ENCODE measurements at places on chromosomes 1 and 21. TPM values are rescaled to one million over a fixed set of nuclear protein-coding genes. Genes with fewer than 3 reads are reported as not detected.

Gene ACTA1
- 23.5 TPM for polyA plus RNA-seq

DNA sequence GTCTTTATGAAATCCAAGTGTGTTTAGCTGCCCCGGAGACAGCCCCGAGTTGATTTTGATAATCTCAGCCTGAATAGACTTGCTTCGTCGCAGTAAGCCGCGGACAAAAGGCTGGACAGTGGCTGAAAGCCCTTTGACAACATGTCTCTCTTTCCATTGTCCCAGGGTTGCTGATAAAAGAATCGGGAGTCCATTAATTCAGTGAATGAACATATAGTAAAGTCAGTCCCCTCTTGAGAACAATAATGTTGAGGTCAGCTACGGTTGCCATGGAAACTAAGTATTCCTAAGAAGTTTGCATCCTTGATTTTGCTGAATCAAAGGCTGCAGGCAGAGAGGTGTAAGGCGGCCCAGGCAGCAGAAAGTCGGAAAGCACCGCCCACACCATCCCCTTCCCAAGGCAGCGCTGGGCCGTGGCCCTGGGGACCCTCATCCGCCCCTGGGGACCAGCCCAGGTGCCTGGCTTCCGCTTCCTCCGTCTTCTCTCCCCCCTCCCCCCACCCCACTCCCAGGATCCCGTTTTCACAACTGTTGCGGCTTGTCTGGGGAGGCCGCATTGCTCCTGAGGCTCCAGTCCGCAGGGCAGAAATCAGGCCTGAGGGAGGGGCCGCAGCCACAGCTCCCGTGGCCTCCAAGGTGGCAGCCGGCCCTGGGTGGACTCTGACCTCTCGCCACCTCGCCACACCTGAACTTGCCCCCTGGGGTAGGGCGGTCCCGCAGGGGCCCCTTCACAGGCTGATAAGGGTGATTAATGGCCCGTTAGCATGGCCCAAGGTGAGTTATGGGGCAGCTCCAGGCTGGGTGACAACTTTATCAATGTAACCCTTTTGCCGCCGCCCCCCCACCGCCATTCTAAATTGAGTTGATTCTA lies 180.9 kb downstream of the PRDM16 start:
- no peaks in the 10 kb centered on the region for H3K36me3 ChIP-seq
- H3K27me3 ChIP-seq, result 0 out of 2 replicates have a peak, but pooled peaks cover 2% of the 10 kb centered on the region
- H3K4me3 ChIP-seq, result no peak overlapping the region
- DNase-seq, result no peak
- H3K4me1 ChIP-seq, result no peaks in the 10 kb centered on the region

DNA sequence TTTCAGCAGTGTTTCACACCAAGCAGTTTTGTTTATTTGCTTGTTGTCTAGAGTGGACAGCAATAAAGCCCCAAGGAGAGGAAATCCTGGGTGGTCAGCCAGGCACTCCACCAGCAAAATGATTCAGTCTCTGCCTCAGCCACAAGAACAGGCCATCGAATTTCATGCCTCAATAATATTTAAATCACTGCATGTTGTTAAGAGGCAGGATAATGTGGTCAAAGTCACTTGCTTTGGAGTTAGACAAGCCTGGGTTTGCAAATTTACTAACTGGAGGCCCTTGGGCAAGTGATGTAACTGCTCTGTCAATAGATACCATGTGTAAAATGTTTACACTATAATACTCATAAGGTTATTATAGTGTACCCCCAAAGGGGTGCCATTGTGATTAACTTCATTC lies 349.6 kb downstream of the LMO4 start:
- H3K4me3 ChIP-seq, result no peak overlapping the region
- H3K36me3 ChIP-seq, result no peaks in the 10 kb centered on the region
- no peak overlapping the region for H3K27ac ChIP-seq

DNA sequence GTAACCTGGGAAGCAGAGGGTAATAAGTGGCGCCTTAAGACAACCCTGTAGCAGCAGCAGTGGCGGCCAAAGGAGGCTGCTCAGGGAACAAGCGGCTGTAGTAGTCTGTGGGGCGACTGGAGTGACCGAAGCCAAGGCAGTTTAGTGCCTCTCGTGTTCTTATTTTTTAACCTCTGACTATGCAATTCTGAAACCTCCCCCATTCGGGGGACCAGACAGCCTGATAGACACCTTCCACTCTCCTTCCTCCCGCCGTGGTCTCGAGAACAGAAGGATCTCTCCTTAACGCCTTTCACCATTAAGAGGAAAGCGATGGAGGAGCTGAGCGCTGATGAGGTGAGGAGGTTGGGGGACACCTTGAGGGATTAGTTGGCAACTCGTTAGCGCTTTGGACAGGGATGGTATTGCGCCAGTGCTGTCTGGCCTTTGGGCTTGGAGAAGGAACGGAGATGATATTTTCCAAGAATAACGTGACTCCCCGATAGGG lies 644 bp downstream of the UBE4B start:
- no peak for DNase-seq
- H3K4me1 ChIP-seq, result no peaks in the 10 kb centered on the region
- H3K27ac ChIP-seq, result peak overlapping the region; percentile 89
- H3K27me3 ChIP-seq, result no peaks in the 10 kb centered on the region
- peaks cover 5% of the 10 kb centered on the region for H3K36me3 ChIP-seq
- peak overlapping the region; percentile 98 for H3K4me3 ChIP-seq

Gene LCE1F
- polyA plus RNA-seq, result not detected

GRCh38 chr1:65230731-65231481 lies 78.4 kb upstream of the DNAJC6 start:
- H3K27ac ChIP-seq, result no peak overlapping the region
- H3K27me3 ChIP-seq, result no peaks in the 10 kb centered on the region
- no peak for DNase-seq
- H3K4me1 ChIP-seq, result no peaks in the 10 kb centered on the region
- no peaks in the 10 kb centered on the region for H3K36me3 ChIP-seq
- no peak overlapping the region for H3K4me3 ChIP-seq

- H3K4me1 ChIP-seq, result no peaks in the 10 kb centered on the region
- no peak overlapping the region for H3K27ac ChIP-seq
- no peaks in the 10 kb centered on the region for H3K36me3 ChIP-seq
- no peaks in the 10 kb centered on the region for H3K27me3 ChIP-seq
- H3K4me3 ChIP-seq, result no peak overlapping the region
- no peak for DNase-seq
These were observed 11.1 kb upstream of the PAXBP1 start for GRCh38 chr21:32782698-32783097.

Gene ANGPTL3
- not detected for polyA plus RNA-seq

Gene ADGRL4
- polyA plus RNA-seq, result 0.97 TPM

- H3K27ac ChIP-seq, result no peak overlapping the region
- no peaks in the 10 kb centered on the region for H3K27me3 ChIP-seq
- no peaks in the 10 kb centered on the region for H3K36me3 ChIP-seq
- no peak for DNase-seq
- no peak overlapping the region for H3K4me3 ChIP-seq
These were observed 16.4 kb upstream of the KCNN3 start for GRCh38 chr1:154886281-154887015.

DNA sequence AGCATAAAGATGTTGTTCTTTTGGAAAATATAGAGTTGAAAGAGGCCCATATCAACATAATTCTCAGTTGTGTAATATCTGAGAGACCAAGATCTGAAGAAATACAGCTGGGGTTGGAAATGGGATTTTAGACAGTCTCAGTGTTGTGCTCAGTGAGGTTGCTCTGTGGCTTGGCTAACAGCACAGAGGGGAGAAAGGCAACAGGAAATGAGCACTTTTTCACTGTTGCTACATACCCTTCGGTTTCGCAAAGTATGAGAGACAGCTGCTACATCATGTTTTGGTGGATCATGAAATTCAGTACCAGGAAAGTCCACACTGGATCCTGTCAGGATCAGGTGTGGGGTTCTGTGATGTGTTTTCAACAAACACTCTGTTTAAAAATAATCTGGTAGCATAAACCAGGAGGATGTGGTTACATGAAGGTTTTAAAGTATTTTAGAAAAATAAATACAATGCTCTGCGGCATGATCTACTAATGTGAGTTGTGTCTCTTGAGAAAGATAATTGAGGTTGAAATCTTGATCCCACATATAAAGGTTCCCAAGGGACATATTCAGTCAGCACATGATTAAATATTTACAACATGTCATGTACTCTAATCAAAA lies 7.0 kb upstream of the GPR88 start:
- H3K4me3 ChIP-seq, result no peak overlapping the region
- peaks cover 4% of the 10 kb centered on the region for H3K4me1 ChIP-seq
- no peak overlapping the region for H3K27ac ChIP-seq
- no peaks in the 10 kb centered on the region for H3K36me3 ChIP-seq
- DNase-seq, result no peak
- H3K27me3 ChIP-seq, result no peaks in the 10 kb centered on the region

Gene SH2D2A
- 13.7 TPM for polyA plus RNA-seq

DNA sequence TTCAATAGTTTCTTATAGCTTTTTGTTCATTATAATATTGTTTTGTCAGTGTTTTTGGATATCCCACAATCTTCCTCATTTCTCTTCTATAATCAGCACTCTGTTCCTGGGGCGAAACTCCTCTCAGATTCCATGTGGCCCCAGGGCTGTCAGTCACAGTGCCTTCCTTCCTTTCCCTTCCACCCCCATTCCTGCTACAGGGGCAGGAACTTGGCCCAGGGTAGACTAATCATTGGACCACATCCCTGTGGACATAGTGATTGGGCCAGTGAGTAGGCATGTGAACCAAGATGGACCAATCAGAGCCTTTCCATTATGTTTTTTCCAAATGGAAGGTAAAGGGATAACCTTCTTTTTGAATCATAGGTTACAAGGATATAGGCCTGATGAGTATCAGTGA lies 78.3 kb downstream of the PGM1 start:
- H3K27me3 ChIP-seq, result no peaks in the 10 kb centered on the region
- H3K36me3 ChIP-seq, result no peaks in the 10 kb centered on the region
- H3K4me3 ChIP-seq, result no peak overlapping the region
- no peak overlapping the region for H3K27ac ChIP-seq
- H3K4me1 ChIP-seq, result no peaks in the 10 kb centered on the region

GRCh38 chr1:19448491-19449439 lies 36.6 kb downstream of the CAPZB start:
- no peak for DNase-seq
- H3K4me3 ChIP-seq, result no peak overlapping the region
- no peaks in the 10 kb centered on the region for H3K36me3 ChIP-seq
- no peaks in the 10 kb centered on the region for H3K27me3 ChIP-seq
- H3K27ac ChIP-seq, result no peak overlapping the region

Gene OR10J1
- not detected for polyA plus RNA-seq

Gene AIM2
- polyA plus RNA-seq, result 0.28 TPM

GRCh38 chr1:230222678-230223077 lies 155.6 kb downstream of the GALNT2 start:
- H3K4me1 ChIP-seq, result peaks cover 3% of the 10 kb centered on the region
- H3K27ac ChIP-seq, result no peak overlapping the region
- H3K27me3 ChIP-seq, result no peaks in the 10 kb centered on the region
- H3K4me3 ChIP-seq, result no peak overlapping the region

- no peaks in the 10 kb centered on the region for H3K27me3 ChIP-seq
- H3K4me3 ChIP-seq, result no peak overlapping the region
- H3K36me3 ChIP-seq, result no peaks in the 10 kb centered on the region
- H3K4me1 ChIP-seq, result peaks cover 3% of the 10 kb centered on the region
- no peak overlapping the region for H3K27ac ChIP-seq
- no peak for DNase-seq
These were observed 24.6 kb downstream of the PKP1 start for GRCh38 chr1:201307760-201308499.
